ENCODE measurements at places on chromosomes 3 and 15. TPM values are rescaled to one million over a fixed set of nuclear protein-coding genes. Genes with fewer than 3 reads are reported as not detected.

Gene MITF
- 0.54 TPM for total RNA-seq

Gene LYZL4
- total RNA-seq = not detected

DNA sequence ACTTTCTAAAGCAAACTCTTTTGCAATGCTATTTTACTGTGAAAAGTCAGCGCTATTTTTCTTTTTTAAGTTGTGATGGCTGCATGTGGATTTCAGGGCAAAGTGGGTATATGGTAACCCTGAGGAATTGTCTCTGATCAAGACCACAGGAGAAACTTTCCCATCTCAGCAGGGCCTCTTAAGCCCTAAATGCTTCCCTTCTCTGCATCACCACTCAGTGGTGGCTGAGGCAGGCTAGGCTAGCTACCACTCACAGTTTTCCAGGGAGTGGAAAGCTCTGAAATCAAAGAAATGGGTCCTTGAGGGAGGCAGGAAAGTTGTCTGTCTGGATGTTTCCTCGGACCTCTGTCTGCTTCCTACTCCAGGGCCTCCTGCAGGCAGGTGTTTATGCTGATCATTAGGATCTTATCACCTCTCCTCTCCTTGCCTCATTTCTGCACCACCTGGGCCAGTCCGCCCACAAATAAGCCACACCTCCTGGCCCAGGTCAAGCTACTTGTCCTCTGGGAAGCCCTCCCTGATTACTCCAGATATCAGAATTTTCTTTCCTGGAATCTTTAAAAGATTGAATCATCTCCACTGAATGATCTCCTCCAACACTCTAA, 37.0 kb downstream of the CEMIP start:
- no peak overlapping the region for H3K4me3 ChIP-seq
- H3K27me3 ChIP-seq = no peaks in the 10 kb centered on the region
- no peaks in the 10 kb centered on the region for H3K36me3 ChIP-seq
- H3K27ac ChIP-seq = no peak overlapping the region

DNA sequence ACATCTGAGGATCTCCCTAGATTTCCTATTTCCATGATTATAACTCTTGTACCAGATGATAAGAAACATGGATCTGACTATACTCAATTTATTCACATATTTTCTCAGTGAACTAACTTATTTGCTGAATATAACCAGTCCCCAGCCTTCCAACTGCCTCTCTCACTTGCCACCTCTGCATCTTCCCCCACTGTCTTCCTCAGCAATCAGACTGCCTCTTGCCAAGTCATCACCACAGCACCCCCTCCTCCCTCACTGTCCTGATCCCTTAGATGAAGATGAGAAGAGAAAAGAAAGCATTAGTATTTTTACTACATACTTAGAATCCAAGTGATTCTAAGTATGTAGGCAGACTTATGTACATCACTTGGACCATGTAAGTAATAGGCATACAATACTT, 71.9 kb downstream of the GTPBP8 start:
- H3K4me3 ChIP-seq = no peak overlapping the region
- no peak for DNase-seq
- H3K27me3 ChIP-seq = no peaks in the 10 kb centered on the region
- no peaks in the 10 kb centered on the region for H3K4me1 ChIP-seq
- H3K27ac ChIP-seq = no peak overlapping the region
- H3K36me3 ChIP-seq = no peaks in the 10 kb centered on the region

Gene APOD
- not detected for total RNA-seq

Gene GATM
- total RNA-seq = 2.1 TPM

DNA sequence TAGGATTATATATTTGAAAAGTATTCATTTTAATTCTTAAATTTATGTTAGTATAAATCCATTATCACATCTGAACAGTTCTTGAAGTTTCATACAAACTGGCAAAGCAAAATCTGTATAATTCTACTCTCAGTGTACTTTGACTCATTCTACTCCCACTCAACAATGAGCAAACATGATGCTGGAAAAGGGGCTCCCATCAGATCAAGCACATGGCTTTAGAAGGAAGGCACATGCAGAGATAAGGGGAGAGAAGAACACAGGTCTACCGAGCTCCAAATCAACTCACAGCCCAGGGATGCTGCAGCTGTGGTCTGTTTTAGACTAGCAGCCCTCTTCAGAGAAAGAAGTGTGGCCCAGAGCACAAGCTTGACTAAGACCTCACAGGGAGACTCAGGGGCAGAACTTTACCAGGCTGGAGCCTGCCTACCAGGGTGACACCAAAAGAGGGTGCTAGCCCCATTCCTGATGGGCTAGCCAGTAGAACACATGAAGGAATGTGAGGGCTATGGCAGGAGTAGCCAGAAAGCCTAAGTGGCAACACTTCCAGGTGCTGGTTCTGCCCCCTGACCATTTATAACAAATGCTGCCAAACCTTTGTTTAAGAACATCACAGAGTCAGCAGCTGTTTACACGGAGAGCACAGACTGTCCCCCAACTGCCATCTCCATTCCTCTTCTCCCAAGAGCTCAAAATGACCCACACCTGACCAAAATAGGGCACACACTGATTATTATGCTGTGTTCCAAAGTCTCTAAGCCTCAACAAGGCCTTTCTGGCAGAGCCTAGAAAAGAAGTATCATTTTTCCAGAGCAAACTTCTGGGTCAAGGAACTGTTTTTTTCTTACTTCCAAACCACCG, 19.5 kb downstream of the SEC22C start:
- H3K4me3 ChIP-seq = no peak overlapping the region
- H3K27me3 ChIP-seq = no peaks in the 10 kb centered on the region
- DNase-seq = no peak
- H3K4me1 ChIP-seq = no peaks in the 10 kb centered on the region
- H3K27ac ChIP-seq = no peak overlapping the region

DNA sequence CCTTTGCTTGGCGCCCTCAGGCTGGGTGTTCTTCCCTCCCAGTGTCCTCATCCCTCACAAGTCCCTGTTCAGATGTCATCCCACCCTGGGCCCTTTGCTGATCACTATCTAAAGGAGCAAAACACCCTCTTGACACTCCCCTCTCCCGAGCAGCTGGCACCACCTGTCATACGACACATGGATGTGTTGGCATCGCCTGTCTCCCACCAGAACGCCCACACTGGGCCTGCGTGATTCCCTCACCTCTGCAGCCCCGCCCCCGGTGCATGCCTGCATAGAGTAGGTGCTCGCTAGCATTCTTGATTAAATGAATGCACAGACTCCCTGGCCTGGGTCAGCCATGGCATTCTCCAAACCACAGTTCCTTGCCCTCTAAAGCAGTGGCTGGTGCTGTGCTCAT, 75.8 kb downstream of the DNAJB8 start:
- no peak for DNase-seq
- H3K27me3 ChIP-seq = no peaks in the 10 kb centered on the region
- no peaks in the 10 kb centered on the region for H3K4me1 ChIP-seq

GRCh38 chr3:143837076-143837475, 11.2 kb downstream of the SLC9A9 start:
- no peaks in the 10 kb centered on the region for H3K36me3 ChIP-seq
- no peak overlapping the region for H3K4me3 ChIP-seq
- H3K27me3 ChIP-seq = no peaks in the 10 kb centered on the region
- H3K27ac ChIP-seq = no peak overlapping the region
- no peaks in the 10 kb centered on the region for H3K4me1 ChIP-seq

Gene FETUB
- not detected for total RNA-seq

DNA sequence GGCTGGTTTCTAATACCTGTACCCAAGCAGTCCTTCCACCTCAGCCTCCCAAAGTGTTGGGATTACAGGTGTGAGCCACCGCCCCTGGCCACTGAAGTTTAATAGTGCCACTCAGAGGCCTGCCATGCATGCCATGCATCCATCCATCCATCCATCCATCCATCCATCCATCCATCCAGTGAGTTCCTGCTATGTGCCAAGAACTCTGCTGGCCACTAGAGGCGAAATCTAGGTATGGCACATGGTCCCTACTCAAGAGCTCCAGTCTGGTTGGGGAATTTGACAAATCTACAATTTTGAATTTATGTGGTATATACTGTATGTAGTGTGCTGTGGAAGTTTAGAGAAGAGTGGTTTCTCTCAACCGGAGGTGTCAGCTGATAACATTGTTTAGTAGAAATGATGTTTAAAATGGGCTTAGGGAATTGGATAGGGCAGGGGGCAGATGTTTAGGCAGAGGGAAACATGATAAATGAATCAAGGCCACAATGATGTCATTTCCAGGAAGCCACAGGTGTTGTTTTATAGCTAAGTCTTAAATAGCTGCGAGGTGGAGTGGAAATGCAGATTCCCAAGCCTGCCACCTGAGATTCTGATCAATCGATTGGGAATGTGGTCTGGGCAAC, 384.4 kb upstream of the C2CD4B start:
- no peaks in the 10 kb centered on the region for H3K27me3 ChIP-seq
- no peaks in the 10 kb centered on the region for H3K4me1 ChIP-seq
- DNase-seq = no peak
- no peak overlapping the region for H3K27ac ChIP-seq
- no peak overlapping the region for H3K4me3 ChIP-seq
- no peaks in the 10 kb centered on the region for H3K36me3 ChIP-seq

- H3K27ac ChIP-seq = no peak overlapping the region
- no peaks in the 10 kb centered on the region for H3K27me3 ChIP-seq
Measured at GRCh38 chr15:28075573-28075972, 23.5 kb downstream of the OCA2 start.

- no peaks in the 10 kb centered on the region for H3K4me1 ChIP-seq
- no peaks in the 10 kb centered on the region for H3K27me3 ChIP-seq
- no peak overlapping the region for H3K27ac ChIP-seq
- no peak overlapping the region for H3K4me3 ChIP-seq
- DNase-seq = no peak
Measured at GRCh38 chr3:42349765-42350594, 60.4 kb downstream of the LYZL4 start.

DNA sequence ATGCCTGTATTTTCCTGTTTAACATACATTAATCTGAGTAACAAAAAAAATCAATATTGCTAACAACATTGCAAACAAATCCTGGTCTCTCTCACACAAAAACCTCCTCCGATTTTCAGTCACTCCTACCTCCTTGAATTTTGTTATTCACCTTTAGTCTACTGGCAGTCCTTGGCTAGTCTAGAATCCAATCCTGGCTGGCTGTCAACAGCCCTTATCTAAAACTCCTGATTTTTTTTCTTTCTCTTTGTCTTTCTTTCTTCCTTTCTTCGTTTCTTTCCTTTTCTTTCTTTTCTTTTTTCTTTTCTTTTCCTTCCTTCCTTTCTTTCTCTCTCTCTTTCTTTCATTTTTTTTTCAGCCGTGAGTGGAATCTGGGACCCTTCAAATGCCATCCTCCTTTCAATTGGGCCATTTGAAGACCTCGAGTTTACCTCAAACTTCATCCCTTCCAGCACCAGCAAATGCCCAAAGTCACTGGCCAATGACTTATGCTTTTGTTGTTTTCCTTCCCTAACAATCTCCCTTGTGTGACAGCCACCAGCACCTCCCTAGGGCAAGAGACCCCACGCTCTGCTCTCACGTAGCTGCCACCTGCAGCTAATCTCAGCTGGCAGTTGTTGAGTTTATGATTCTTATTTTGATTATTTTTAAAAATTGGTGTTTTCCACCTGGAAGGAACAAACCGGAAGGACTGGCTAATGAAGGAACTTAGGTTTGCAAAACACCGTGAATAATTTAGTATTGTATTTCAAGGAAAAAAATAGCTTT, 6.8 kb upstream of the ONECUT1 start:
- peaks cover 66% of the 10 kb centered on the region for H3K27me3 ChIP-seq
- no peaks in the 10 kb centered on the region for H3K36me3 ChIP-seq
- no peak for DNase-seq

DNA sequence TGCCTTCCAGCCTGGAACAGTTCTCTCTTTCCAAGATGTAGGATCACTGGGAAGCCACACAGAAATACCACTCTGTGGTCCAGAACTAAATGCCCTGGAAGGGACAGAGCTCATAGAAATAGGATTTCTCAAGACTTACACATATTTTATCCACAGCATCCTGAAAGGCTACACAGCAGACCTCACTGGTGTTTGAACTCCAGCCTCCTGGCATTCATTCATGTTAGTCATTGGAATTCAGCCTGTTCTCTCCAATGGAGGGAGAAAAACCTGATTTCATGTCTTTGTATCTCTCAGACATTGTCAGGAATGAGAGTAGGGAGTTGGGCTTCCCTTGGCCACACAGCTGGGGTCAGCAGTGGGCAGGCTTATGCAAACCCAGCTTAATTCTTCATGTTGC, 121.1 kb upstream of the PPP2R3A start:
- H3K4me1 ChIP-seq = no peaks in the 10 kb centered on the region
- no peak for DNase-seq
- H3K36me3 ChIP-seq = no peaks in the 10 kb centered on the region
- H3K27me3 ChIP-seq = no peaks in the 10 kb centered on the region
- no peak overlapping the region for H3K4me3 ChIP-seq

GRCh38 chr15:96914081-96914480, 583.6 kb downstream of the NR2F2 start:
- H3K4me1 ChIP-seq = no peaks in the 10 kb centered on the region
- no peak for DNase-seq
- H3K36me3 ChIP-seq = no peaks in the 10 kb centered on the region
- H3K4me3 ChIP-seq = no peak overlapping the region

Gene SEMA3G
- total RNA-seq = 0.55 TPM

- no peak overlapping the region for H3K27ac ChIP-seq
- DNase-seq = no peak
- H3K4me3 ChIP-seq = no peak overlapping the region
- H3K27me3 ChIP-seq = no peaks in the 10 kb centered on the region
- H3K4me1 ChIP-seq = peaks cover 3% of the 10 kb centered on the region
- H3K36me3 ChIP-seq = no peaks in the 10 kb centered on the region
Measured at GRCh38 chr3:33377489-33377888, 62.7 kb downstream of the UBP1 start.

- DNase-seq = no peak
- no peak overlapping the region for H3K27ac ChIP-seq
- no peaks in the 10 kb centered on the region for H3K27me3 ChIP-seq
- no peak overlapping the region for H3K4me3 ChIP-seq
- no peaks in the 10 kb centered on the region for H3K4me1 ChIP-seq
- H3K36me3 ChIP-seq = no peaks in the 10 kb centered on the region
Measured at GRCh38 chr3:38632989-38633388, 16.5 kb downstream of the SCN5A start.

- H3K36me3 ChIP-seq = no peaks in the 10 kb centered on the region
- no peak overlapping the region for H3K27ac ChIP-seq
- no peak for DNase-seq
- H3K4me3 ChIP-seq = no peak overlapping the region
Measured at GRCh38 chr3:69339760-69340159, 46.1 kb downstream of the FRMD4B start.

Gene SSUH2
- total RNA-seq = not detected

DNA sequence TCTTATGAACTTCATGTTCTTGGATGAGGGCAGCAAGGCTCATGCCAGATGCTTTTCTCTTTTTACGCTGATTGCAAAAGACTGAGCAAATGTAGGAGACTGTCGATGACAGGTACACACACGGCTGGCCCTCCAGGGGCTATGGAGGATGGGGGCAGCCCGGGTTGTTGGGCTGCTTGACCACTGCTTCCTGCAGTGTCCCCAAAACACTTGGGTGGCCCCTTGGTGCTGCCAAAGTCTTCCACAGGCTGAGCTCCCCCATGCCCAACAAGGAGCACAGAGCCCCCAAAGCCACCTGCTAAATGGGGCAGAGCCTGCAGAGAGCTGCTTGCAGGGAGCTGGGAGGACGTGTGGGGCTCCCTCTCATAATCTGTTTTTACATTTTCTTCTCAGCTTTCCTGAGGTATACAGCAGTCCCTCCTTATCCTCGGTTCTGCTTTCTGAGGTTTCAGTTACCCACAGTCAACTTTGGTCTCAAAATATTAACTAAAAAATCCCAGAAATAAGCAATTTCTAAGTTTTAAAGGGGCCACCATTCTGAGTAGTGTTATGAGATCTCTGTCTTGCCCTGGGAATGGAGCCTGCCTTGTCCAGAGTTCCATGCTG, 7.3 kb downstream of the PRR23E start:
- no peaks in the 10 kb centered on the region for H3K4me1 ChIP-seq
- H3K27ac ChIP-seq = no peak overlapping the region
- no peaks in the 10 kb centered on the region for H3K36me3 ChIP-seq
- DNase-seq = no peak

GRCh38 chr3:53545310-53545995, 51.0 kb downstream of the CACNA1D start:
- H3K36me3 ChIP-seq = no peaks in the 10 kb centered on the region
- H3K4me1 ChIP-seq = no peaks in the 10 kb centered on the region
- H3K27ac ChIP-seq = no peak overlapping the region
- no peak overlapping the region for H3K4me3 ChIP-seq
